IMR-90 (cell line): ENCODE measurements at places on chromosomes 3 and 15.

GRCh38 chr3:121574449-121574848 is 6.7 kb downstream of the ARGFX start:
- DNase-seq: peak; percentile 24

DNA sequence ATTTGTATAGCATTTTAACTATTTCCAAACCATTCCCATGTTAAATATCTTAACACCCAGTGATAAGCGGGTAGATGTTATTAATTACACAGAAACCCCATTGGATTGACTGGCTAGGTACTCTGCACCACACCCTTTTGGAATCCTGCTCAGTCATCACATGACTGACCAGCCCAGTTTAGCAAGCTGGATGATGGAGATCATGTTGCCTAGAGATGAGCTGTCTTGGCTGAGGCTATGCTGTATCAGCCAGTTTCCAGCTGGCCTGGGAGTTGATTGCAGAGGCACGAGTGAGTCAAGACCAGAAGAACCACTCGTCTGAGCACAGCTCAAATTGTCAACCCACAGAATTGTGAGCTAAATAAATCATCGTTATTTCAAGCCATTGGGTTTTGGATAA is 124.6 kb downstream of the ZNF621 start:
- no peak for DNase-seq

DNA sequence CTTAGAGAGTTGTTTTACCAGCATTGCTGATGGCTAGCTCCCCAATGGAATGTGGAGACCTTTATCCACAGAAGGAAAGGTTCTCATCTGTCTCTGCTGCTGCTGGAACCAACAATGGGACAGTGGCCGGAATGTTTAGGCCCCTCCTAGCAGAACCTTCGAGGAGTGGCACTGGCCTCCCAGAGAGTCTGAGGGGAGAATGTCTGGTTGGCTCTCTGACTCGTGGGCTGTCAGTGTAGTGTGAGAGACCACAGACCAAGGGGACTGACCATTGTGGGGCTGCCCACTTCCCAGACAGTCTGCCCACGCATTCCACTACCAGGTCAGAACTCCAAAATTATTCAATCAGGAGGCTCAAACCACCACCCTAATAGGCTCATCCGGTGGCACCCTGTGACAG is 5.1 kb downstream of the RASL12 start:
- DNase-seq: no peak

- DNase-seq: peak; percentile 29
Observed at GRCh38 chr3:115644391-115644790, 21.1 kb downstream of the GAP43 start.

GRCh38 chr3:34131091-34131490 is 332.7 kb downstream of the PDCD6IP start:
- no peak for DNase-seq

GRCh38 chr15:40449275-40449674 is 8.5 kb downstream of the BAHD1 start:
- DNase-seq: peak; percentile 41

DNA sequence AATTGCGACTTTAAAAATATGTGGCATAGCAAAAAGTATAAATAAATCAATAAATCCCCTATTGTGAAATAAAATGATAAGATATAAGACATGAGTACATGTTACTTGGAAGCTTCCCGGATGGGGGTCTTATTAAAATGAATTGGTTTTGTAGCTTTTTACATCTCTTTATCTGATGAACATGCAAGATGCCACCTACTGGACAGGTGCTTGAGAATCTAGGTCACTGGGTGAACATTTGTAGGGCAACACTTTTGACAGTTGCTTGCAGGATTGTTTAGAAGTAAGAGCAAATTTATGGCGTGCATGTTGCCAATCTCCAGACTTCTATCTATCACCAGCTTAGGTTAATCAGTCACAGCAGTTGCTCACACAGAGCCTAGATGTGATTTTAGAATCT is 362.7 kb upstream of the SUCLG2 start:
- no peak for DNase-seq

GRCh38 chr3:134393074-134393473 is 18.8 kb upstream of the AMOTL2 start:
- DNase-seq: no peak

- DNase-seq: no peak
Observed at GRCh38 chr3:37574177-37574943, 287.3 kb upstream of the CTDSPL start.

DNA sequence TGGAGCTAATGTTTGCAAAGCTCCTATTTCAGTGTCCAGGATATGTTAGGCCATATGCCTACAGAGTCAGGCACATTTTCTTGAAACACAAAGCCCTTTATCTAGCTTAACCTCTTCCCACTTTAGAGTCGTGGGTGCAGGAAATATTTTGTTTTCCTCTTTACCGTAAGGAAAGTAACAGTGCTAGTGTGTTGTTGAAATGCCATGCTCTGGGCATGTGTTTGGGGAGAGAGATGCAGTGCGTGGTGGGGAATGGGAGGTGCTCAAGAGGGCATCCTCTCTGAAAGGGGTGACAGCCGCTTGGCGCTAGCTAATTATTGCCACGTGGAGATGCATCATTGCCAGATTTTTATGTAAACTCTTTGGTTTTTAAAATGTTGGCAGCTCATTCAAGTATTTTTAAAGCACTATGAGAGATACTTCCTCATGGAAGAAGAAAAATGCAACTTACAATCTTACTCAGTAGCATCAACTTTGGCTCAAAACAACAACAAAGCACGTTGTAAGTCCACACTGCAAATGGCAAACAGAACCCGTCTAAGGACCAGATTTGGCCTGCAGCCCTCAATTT is 152.6 kb downstream of the LPP start:
- no peak for DNase-seq
